ENCODE measurements at places on chromosomes 2 and 18.
A peak's percentile ranks its signal among the peaks of the same experiment; 100 is the strongest.

- no peak for DNase-seq
These were observed 303.3 kb upstream of the GULP1 start for GRCh38 chr2:187988348-187988747.

DNA sequence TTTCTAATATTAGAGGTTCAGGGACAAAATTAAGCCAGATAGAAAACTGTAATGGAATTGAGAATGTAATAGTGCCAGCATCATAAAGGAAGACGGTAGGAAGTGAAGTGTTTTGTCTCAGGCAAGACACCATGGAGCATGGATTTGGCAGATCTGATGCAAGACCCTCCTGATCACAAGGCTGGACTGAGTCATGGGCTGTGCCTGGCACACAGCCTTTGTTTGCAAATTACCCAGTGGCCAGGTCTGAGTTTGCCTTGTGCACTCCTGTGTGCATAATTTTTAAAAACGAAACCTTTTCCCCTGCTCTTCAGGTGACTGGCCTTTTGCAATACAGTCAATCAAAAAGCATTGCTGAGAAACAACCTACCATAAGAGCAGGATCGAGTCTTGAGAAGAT is 2.0 kb upstream of the UPP2 start:
- no peak for DNase-seq

- peak; percentile 77 for DNase-seq
These were observed 13.7 kb upstream of the RALB start for GRCh38 chr2:120238728-120239487.

- DNase-seq: no peak
These were observed 906.7 kb downstream of the NRXN1 start for GRCh38 chr2:50125246-50125645.

DNA sequence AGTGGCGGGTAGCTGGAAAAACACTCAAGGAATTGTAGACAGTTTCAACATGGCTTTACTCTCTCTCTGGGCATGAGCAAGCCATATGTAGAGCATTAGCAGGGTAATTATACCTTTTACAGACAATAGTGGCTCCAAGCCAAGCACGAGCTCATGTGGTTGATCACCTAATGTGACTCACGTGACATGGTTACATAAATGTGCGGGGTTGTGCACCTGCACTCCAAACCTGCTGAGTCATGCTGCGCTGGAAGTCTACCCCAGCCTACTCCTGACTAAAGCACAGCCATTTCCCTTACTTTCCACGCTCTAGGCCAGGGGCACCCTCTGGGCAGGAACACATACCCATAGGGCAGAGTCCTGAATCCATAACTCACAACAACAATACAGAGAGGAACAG is 232.8 kb downstream of the MBD5 start:
- no peak for DNase-seq

- peak; percentile 3 for DNase-seq
These were observed 155.4 kb upstream of the FSIP2 start for GRCh38 chr2:185583058-185583816.

DNA sequence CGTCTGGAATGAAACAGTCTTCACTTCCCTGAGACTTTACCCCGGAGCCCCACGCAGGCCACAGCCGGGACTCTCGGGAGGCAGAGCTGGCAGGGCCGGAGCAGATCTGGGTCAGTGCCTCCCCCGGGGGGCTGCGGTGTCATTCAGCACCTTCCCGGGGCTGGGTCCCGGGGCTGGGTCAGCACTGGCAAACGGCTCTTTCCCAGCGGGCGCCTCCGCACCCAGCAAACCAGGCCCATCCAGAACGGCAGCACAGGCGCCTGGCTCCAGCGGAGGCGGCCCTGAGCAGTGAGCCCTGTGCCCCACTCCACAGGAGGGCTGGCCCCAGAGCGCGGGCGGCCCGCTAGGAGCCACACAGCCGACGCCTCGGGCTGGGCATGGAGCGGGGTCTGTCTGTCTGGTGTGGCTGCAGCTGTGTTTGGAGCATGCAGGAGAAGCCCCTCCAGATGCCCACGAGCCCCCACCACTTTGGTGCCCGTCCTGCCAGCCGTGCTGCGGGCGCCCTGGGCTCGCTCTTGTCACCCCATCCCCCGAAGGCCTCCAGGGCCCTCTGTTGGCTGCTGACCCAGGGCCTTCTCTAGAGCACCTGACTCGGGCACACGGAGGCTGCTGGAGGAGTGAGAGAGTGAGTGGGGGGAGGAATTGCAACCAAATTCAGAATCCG is 132.1 kb upstream of the CTDP1 start:
- no peak for DNase-seq

DNA sequence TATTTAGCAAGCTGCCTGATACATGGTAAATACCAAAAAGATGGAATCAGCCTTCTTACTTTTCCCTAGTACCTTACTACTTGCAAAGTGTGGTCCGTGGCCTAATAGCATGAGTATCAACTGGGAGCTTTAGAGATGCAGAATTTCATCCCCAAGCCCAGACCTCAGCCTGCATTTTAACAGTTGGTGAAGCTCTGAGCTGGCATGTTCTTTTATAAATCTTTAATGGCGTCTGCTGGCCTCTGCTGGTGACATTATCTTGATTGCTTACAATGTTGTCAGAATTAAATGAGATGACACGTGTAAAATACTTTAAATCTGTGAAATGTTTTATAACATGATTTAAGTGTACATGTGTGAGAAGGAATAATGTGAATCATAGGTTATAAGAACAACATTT is 115.1 kb upstream of the NOSTRIN start:
- no peak for DNase-seq

- peak; percentile 95 for DNase-seq
These were observed at the start of gene SEC11C for GRCh38 chr18:59139615-59140301. SEC11C (plus strand) TSS chr18:59139884; CDS start chr18:59139949, 65 bp downstream.

DNA sequence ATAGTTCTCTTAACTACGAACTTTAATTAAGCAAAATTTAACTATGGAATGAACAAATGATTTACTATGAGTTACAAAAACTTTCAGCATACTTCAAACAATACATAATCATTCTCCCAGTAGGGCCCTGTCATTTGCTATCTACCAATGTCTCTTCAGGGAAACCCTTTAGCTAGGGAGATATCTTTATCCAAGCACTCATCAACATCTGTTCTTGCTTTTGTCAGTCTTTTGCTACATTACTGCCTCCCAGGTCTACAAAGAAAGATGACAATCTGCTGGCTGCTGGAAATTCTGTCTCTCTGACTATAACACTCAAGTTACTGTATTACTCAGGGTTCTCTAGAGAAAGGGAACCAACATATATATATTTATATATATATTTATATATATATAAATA is 1626.3 kb upstream of the CELF4 start:
- no peak for DNase-seq

- no peak for DNase-seq
These were observed 39.7 kb downstream of the DYNC1I2 start for GRCh38 chr2:171726847-171727450.

Data from HTR-8/SVneo (cell line).